ENCODE measurements at places on chromosomes 4 and X.

DNA sequence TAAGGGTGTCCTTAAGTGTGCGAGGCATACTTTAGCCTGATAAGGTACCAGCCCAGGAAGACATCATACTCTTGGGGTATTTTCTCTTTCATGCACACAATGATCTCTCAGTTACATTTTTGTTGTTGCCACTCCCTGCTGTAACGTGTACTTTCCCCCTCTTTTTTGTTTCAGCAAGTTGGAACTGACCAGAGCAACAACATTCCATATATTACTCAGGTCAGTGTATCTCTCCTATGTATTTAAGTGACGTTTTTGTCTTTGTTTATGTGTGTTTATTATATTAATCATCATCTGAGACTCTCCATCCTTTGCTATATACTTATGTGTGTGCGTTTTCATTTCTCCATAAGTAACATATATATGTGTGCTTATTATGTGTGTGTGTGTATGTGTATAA is 71.3 kb upstream of the VBP1 start:
- DNase-seq = no peak

GRCh38 chr4:138535316-138535715 is 293.2 kb upstream of the SLC7A11 start:
- DNase-seq = no peak

DNA sequence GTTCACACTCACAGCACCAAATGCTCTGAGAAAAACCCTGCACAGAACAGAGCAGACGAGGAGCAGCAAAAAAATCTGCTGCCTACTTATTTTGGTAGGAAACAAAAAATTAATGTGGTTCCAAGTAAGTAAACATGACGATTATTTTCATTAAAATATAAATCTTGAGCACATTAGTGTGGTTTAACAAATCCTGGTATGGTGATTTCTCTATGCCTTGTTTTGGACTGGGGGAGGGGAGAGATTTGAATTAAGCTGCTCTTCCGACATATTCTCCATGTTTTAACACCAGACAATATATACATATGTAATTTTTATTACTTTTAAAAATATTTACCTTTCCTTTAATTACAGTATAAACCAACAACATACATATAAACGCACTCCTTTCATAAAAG is 1.8 kb downstream of the CAMK2D start:
- DNase-seq = no peak

- DNase-seq = peak; percentile 84
These were observed at the start of gene AREG for GRCh38 chr4:74444891-74445642. TSS of gene AREG (plus strand) at chr4:74445136. CDS start at chr4:74445346, 210 bp downstream.

GRCh38 chr4:1044469-1045192 is 33.2 kb downstream of the FGFRL1 start:
- DNase-seq = no peak

- no peak for DNase-seq
These were observed 145.7 kb upstream of the NUDT6 start for GRCh38 chr4:123068081-123068480.

DNA sequence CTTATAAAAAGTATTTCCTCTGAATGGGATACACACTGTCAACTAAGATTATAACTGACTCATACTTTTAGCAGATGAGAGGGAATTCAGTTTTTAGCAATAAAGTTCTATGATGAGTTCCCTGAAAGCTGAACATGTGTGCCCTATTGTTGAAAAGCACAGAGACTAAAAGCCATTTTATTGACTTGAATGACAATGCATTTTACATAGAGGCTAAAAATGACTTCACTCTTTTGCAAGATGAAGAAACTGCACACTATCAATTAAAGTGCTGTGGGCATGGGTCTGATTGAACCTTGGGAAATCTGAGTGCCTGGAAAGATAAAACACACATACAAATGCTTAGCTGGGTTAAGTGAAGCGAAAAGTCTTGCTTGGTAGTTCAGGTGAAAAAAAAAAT is 633.4 kb downstream of the PDHA2 start:
- peak; percentile 48 for DNase-seq

DNA sequence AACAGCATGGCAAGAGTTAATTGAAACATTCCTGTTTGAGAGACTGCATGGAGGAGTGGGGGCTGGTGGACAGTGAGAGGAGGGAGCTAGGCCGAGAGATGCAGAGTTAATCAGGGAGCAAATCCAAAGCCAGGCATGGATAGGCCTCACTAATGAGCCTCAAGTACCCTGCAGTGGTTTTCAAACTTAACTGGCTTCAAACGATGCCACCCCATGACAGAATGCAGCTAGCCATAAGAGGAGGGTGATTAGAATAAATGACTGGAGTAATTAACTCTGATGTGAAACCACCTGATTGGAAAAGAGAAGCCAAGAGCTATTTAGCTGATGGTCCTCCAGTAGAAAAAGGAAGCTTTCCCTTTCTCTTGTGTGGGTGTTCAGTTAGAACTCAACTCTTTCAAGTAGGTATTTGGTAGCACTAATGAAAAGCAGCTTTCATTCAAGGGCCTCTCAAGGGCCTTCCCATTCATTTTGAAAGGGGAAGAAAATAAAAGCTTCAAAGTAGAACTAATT is 215.4 kb upstream of the MAB21L2 start:
- DNase-seq = no peak

DNA sequence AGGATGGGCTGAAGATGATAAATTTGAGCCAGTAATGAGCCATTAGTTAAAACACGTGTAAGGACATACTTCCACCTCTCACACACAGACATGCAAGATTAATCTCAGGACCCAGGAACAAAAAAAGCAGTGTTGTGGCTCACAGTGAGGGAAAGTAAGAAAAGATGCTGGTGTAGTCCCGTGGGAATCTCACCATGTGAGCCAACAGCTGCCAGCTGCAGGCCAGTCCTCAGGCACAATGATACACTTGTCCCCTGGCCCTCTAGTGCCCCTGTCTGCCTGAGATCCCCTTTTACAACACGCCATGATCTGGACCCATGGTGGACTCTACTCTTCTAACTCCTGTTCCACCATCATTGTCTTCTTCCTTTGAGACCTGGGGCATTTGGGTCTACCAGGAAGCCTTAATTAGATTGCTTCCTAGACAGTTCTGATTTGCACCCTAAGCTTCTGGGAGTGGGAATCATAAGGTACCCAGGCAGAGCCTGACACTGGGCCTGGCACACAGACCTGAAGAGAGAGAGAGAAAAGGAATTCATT is 194.7 kb downstream of the STIM2 start:
- DNase-seq = no peak

DNA sequence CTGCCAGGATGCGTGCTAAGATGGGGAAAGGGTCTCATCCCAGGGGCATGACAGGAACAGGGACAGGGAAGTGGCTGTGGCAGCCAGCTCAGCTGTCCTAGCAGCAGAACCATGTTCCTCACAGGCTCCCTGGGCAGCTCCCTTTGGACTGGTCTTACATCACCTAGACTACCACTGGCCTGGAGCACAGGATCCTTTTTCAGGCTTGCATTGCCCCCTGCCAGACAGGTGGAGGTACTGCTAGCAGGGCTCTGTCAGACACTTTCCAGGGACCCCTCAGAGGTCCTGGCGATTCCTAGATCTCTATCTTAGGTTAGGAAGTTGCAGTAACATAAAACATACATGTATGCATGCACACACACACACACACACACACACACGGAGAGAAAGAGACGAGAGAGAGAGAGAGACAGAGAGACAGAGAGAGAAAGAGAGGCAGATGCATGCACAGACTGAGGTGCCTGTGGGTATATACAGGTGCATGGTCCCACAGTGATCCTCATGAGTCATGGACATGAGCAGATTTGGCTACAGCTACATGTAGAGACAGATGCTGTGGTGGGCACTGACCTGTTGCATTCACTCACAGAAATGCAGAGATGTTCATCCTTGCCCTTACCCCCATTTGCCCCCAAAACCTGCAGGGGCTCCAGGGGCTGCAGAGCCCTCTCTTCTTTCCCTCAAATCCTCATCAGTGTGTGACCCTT is 63.6 kb downstream of the STARD8 start:
- no peak for DNase-seq

GRCh38 chrX:646228-646495 is 15.6 kb downstream of the SHOX start:
- no peak for DNase-seq

DNA sequence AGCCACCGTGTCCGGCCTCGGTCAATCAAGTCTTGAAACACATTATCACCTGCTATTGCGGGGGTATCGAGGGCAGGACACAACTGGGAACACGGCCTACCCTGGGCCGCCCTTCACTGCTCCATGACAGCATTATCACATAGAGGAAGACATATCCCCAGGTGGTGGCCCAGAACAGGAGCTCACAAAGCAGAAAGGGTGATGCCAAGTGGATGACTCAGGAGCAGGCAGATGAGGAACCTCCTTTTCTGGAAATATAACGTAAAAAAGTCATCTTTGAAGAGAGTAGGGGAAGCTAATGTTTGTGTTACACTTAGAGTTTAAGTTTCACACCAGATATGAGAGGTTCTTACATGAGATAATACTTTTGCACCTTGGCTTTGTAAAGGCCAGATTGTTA is 5.3 kb upstream of the SUPT20HL1 start:
- DNase-seq = no peak

- DNase-seq = no peak
These were observed 118.7 kb downstream of the FHIP1A start for GRCh38 chr4:151527699-151528098.

GRCh38 chrX:7586126-7586525 is 256.8 kb upstream of the VCX start:
- peak; percentile 1 for DNase-seq

- DNase-seq = no peak
These were observed 24.2 kb downstream of the PCDH7 start for GRCh38 chr4:30744386-30744785.

DNA sequence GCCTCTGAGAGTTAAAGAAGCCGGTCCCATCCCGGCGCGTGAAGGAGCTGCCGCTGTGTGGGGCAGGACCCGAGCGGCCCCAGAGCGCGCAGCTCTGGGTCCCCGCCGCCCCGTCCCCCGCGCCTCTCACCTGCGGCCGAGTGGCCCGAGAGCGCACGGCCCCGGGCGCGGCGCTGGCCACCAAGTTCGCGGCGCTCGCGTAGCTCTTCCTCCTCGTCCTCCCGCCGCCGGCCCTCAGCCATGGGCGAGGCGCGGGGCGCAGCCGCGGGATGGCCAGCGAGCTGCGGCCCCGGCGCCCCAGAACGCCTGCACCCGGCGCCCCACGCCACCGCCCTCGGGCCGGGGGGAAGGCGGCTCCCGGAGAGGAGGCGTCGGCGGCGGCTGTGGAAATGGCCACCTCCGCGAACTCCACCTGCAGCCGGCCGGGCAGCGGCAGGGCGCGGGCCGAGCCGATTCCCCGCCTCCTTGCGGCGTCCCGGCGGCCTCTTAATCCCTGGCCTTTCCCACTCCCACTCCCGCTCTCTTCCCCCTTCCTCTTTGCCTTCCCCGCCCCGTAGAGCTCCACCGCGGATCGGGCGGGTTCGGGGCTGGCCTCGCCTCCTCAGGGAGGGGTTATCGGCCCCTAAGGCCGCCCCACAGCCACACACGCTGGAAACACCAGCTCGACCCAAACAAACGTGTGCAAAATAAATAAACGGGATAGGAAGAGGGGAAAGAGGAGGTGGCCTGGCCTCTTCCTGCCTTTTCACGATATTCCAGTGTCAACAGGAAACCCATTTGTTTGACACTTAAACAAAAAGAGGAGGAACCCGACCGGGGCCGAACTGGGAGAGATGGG is at the start of gene SH3D19:
Gene SH3D19 (minus strand): TSS at position 495 of the 838 bp plus-strand sequence. CDS start 253 bp downstream, at position 242.
- no peak for DNase-seq

- DNase-seq = no peak
These were observed 731.4 kb downstream of the FAT4 start for GRCh38 chr4:126046081-126046614.

DNA sequence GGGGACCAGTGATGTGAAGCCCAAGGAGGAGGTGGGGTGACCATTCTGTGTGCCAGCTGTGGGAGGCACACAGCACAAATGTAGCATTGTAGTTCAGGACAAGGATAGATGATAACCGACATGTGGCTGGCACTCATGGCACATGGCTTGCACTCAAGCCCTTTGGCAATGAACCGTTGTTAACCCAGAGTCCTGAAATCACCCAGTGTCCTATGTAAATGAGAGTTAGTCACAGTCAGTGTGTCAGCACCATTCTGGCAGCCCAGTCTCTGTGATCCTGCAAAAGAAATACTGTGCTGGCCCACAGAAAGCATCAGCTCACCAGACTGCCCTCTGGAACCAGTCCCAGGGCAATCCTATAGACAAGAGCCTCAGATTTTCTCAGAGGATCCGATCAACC is 339.3 kb downstream of the MID1IP1 start:
- no peak for DNase-seq

- DNase-seq = no peak
These were observed 87.5 kb downstream of the GLRA2 start for GRCh38 chrX:14616836-14617235.

GRCh38 chrX:47078129-47079043 is at the start of gene RGN:
TSS of gene RGN (plus strand) at chrX:47078443. CDS start at chrX:47081145, 2,702 bp downstream.
- DNase-seq = no peak

GRCh38 chr4:15003401-15003890 is 1.2 kb downstream of the CPEB2 start:
- peak; percentile 52 for DNase-seq

DNA sequence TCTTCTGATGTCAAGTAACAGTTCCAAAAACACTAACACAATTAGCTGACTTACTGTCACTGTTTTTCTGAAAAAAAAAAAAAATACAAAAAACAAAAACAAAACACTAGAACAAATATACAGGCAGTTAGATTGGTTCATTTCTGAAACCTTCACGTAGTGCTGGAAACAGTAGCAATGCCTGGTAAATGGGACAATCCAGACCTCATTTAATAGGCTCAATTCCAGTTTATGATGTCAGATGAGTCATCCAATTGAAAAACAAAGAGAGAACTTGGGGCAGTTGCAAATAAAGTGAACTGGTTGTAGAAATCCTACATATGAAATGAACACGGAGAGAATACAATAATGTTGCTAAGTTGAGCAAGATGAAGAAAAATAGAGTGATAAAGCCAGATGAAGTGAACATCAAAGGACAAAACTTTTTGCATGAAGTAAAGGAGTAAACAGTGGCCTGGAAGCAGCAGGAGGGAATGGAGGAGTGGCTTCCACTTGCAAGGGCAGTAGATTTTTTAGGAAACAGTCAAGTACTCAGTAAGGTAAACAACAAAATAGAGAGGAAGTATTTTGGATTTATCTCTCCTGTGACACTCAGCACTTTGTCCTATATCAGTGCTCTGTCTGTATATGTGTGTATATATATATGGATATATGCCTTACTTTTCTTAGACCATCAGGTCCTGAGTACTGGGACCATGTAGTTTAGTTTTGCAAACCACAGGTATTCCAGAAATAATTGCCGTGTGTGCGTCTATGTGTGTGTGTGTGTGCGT is 39.3 kb upstream of the MAGEA10 start:
- DNase-seq = no peak

DNA sequence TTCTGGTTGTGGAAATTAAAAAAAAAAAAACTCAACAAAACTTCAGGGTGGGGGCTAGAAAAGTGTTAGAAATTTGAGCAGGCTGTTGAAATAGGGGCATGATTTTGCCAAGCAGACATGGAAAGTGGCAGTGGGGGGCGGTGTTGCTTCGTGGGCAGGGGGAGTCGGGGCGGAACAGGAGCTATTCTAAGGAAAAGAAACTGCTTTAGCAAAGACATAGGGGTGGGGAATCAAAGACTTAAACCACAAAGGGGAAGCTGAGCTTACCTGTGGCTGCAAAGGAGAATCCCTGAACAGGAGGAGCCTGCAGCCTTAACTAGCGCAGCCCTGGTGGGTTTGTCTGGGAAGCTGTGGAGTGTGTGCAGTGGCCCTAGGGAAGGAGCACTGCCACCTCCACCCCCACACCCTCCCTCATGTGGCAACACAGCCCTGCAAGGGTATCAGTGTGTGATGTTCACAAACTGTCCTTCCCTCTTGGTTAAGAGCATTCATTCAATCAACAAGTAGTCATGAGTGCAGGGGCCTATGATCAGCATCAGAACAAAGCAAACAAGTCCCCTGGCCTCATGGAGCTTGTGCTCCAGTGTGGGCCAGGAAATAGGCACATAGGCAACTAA is 20.5 kb downstream of the SEL1L3 start:
- DNase-seq = peak; percentile 38

Measured in hematopoietic multipotent progenitor cell treated with erythropoietin and hydrocortisone succinate and interleukin-3 and kit ligand, for 6 days (in vitro differentiated cells).